IMR-90 (cell line): ENCODE measurements at places on chromosomes 1 and 21. TPM values are rescaled to one million over a fixed set of nuclear protein-coding genes. Genes with fewer than 3 reads are reported as not detected.

Gene ZSWIM5
- under 0.01 TPM in 2 replicates for total RNA-seq

Gene SPRR5
- not detected in 2 replicates for total RNA-seq

Gene TNNT2
- total RNA-seq, result 0.18 and 0.56 TPM in 2 replicates

Gene CD247
- total RNA-seq, result not detected in 2 replicates

Gene CBR3
- 12.8 and 13.4 TPM in 2 replicates for total RNA-seq

Gene CD52
- total RNA-seq, result not detected in 2 replicates

Gene RXFP4
- not detected in 2 replicates for total RNA-seq

Gene CACNA1S
- not detected in 2 replicates for total RNA-seq

Gene SEMA6C
- total RNA-seq, result 0.36 and 0.56 TPM in 2 replicates

Gene OR6K2
- total RNA-seq, result not detected in 2 replicates

Gene RBP7
- total RNA-seq, result not detected in 2 replicates

Gene CBR1
- 110 and 222 TPM in 2 replicates for total RNA-seq

Gene DMBX1
- not detected in 2 replicates for total RNA-seq

Gene PODN
- 0.54 and 0.56 TPM in 2 replicates for total RNA-seq

Gene AMIGO1
- total RNA-seq, result 1.4 and 1.6 TPM in 2 replicates

Gene TNFRSF18
- 0.18 TPM in 1 of 2 replicates, not detected in the other for total RNA-seq

Gene CSF3R
- total RNA-seq, result not detected in 2 replicates

Gene AURKAIP1
- total RNA-seq, result 45.7 and 63.0 TPM in 2 replicates

Gene PTGS2
- 4.8 and 6.9 TPM in 2 replicates for total RNA-seq

Gene LCE3E
- not detected in 2 replicates for total RNA-seq

Gene TTC22
- not detected in 2 replicates for total RNA-seq

Gene OR10Z1
- total RNA-seq, result not detected in 2 replicates

Gene NBPF6
- not detected in 2 replicates for total RNA-seq

Gene TNFRSF9
- 0.56 and 0.72 TPM in 2 replicates for total RNA-seq

Gene GPR3
- total RNA-seq, result 0.72 and 0.83 TPM in 2 replicates

Gene NRAS
- total RNA-seq, result 85.9 and 110 TPM in 2 replicates

Gene CELA3B
- not detected in 2 replicates for total RNA-seq

Gene C4BPB
- not detected in 2 replicates for total RNA-seq
